Aortic smooth muscle cell (primary cell): ENCODE measurements at places on chromosomes 6 and 20. TPM values are rescaled to one million over a fixed set of nuclear protein-coding genes. Genes with fewer than 3 reads are reported as not detected.

PSORS1C2 gene
- total RNA-seq = not detected in 2 replicates

PBX2 gene
- total RNA-seq = 20.5 and 26.3 TPM in 2 replicates

ZNF184 gene
- total RNA-seq = 8.1 and 8.7 TPM in 2 replicates

TRIM10 gene
- under 0.01 and 0.13 TPM in 2 replicates for total RNA-seq

EPHA7 gene
- total RNA-seq = under 0.01 TPM in 1 of 2 replicates, not detected in the other

TASP1 gene
- 8.2 and 8.3 TPM in 2 replicates for total RNA-seq

MYL9 gene
- total RNA-seq = 11.6 and 21.9 TPM in 2 replicates

MUC22 gene
- total RNA-seq = not detected in 2 replicates

DAAM2 gene
- 13.6 and 17.7 TPM in 2 replicates for total RNA-seq

ENPP4 gene
- total RNA-seq = 7.3 and 21.3 TPM in 2 replicates

CFB gene
- 20.3 and 31.2 TPM in 2 replicates for total RNA-seq

TRERF1 gene
- 3.2 and 4.2 TPM in 2 replicates for total RNA-seq

SERINC3 gene
- total RNA-seq = 185 and 230 TPM in 2 replicates

SPEF1 gene
- total RNA-seq = 0.12 and 0.13 TPM in 2 replicates

MYB gene
- 0.06 and 0.53 TPM in 2 replicates for total RNA-seq

METTL24 gene
- 2.1 and 2.2 TPM in 2 replicates for total RNA-seq

DLL1 gene
- total RNA-seq = 1.3 and 1.6 TPM in 2 replicates

ARMH2 gene
- total RNA-seq = not detected in 2 replicates

SYCP2L gene
- total RNA-seq = not detected in 2 replicates

DYNLT2 gene
- total RNA-seq = 0.81 and 1.1 TPM in 2 replicates

C20orf204 gene
- 0.75 and 1.1 TPM in 2 replicates for total RNA-seq

CDH26 gene
- total RNA-seq = 0.12 and 0.26 TPM in 2 replicates

TGM3 gene
- total RNA-seq = not detected in 2 replicates

B3GAT2 gene
- total RNA-seq = not detected in 2 replicates

C20orf144 gene
- 0.12 and 0.13 TPM in 2 replicates for total RNA-seq

APMAP gene
- 104 and 126 TPM in 2 replicates for total RNA-seq

DNAAF9 gene
- total RNA-seq = 8.2 and 10.7 TPM in 2 replicates

CRISP2 gene
- not detected in 2 replicates for total RNA-seq

BANF2 gene
- total RNA-seq = not detected in 2 replicates

BEND6 gene
- total RNA-seq = 11.8 and 14.5 TPM in 2 replicates

FAM217A gene
- total RNA-seq = not detected in 2 replicates

PROKR2 gene
- not detected in 2 replicates for total RNA-seq

TBXT gene
- total RNA-seq = not detected in 2 replicates

TRIM40 gene
- total RNA-seq = not detected in 2 replicates

SCAND1 gene
- 44.1 and 46.1 TPM in 2 replicates for total RNA-seq

CST5 gene
- not detected in 2 replicates for total RNA-seq

HSPA1L gene
- total RNA-seq = 1.5 and 1.6 TPM in 2 replicates

HLA-DRA gene
- 0.53 TPM in 1 of 2 replicates, not detected in the other for total RNA-seq

LRP11 gene
- 45.6 and 78.8 TPM in 2 replicates for total RNA-seq

SPINT4 gene
- not detected in 2 replicates for total RNA-seq

PCIF1 gene
- total RNA-seq = 7.0 and 7.5 TPM in 2 replicates

PDYN gene
- under 0.01 TPM in 1 of 2 replicates, not detected in the other for total RNA-seq

PEX3 gene
- 19.0 and 20.8 TPM in 2 replicates for total RNA-seq

BEND3 gene
- total RNA-seq = 0.93 and 1.2 TPM in 2 replicates

SLC22A16 gene
- not detected in 2 replicates for total RNA-seq
